Thoracic aorta (tissue), 2 donors: ENCODE measurements at places on chromosomes 3 and 15. TPM values are rescaled to one million over a fixed set of nuclear protein-coding genes. Genes with fewer than 3 reads are reported as not detected.

Gene NEK10
- 21.4 TPM for total RNA-seq

Gene HYKK
- 6.8 TPM for total RNA-seq

Gene TARS3
- 21.3 TPM for total RNA-seq

Gene VPS13C
- 93.3 TPM for total RNA-seq

Gene IMPG2
- 0.81 TPM for total RNA-seq
